ENCODE measurements at places on chromosomes 7 and 10.

- no peak for DNase-seq
Measured at GRCh38 chr7:471866-472639, 47.6 kb downstream of the PDGFA start.

GRCh38 chr10:48638739-48639527 is 34.1 kb upstream of the ARHGAP22 start:
- DNase-seq: no peak

DNA sequence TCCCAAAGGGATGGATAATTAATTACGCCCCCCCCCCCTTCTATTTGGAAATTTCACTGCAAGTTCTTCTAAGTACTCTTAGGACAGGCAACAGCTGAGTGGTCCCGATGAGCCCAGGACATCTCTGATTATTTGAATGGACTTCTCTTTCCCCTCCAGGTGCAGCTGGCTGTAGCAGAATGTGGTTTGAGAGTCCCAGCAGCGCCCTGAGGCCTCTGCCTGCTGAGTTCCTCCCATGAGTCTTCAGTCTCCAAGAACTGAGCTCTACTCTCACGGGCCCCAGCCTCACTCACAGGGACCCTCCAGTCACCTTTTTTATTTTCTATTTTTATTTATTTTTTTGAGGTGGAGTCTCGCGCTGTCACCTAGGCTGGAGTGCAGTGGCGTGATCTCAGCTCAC is 63.6 kb upstream of the SFMBT2 start:
- DNase-seq: no peak

DNA sequence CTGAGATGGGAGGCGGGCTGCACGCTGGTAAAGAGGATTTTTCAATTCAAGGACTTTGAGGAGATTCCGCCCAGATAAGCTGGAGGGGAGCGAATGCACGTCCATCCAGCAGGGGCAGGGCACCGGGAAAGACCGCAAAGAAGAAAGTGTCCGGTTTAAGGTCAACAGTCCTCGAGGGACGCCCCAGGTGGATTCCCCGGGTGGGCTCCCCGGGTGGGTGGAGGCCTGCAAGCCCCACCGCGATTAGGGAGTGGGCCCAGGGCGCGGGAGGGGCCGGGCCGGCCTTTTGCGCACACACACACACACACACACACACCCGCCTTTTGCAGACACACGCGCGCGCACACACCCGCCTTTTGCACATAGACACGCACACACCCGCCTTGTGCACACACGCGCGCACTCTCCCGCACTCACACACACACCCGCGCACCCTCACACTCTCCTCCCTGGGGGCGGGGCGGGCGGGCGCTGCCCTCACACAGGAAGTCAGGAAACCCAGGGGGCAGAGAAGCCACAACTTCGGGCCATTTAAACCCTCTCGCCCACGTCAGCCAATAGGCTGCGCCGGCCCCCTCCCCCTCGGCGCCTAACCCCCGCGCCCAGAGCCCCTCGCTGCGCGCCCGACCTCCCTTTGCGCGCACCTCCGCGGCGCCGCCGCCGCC is 615 bp downstream of the ARHGAP12 start:
- DNase-seq: peak; percentile 1

DNA sequence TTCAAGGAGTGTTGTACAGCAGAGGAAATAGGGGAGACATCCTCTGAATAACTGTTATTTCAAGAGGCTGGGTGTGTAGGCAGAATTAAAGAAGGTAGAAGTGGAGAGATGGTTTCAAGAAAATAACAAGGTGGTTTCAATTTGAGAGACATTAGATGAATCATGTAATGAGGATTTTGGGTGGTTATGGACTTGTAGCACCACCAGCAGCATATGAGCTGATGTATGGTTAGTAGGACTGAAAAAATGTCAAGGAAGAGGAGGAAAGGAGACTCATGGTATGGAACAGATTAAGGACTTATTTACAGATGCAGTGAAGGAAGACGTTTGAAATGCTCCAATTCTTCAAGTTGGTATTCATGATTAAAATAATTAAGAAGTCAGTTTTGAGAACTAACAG is 166.2 kb downstream of the EXOC4 start:
- DNase-seq: no peak

DNA sequence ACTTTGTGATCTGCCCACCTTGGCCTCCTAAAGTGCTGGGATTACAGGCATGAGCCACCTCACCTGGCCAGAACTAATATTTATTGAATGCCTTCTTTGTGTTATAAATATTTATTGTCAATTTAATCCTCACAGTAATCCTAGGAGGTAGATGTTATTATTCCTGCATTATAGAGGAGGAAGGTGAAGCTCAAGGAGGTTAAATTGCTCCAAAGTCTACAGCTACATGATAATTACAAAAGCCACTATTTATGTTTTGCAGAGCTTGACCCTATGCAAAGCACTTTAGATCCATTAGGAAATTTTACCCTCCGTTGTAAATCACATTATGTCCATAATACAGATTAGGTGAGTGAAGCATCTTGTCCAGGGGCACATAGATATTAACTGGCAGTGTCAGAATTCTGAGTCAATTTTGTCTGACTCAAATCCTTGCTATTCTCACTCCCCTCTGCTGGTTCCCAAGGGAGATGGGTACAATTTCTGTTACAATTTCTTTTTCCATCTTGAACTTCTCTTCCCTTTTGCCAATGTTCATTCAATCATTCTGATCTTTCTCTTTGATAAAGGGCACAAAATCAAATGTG is 25.7 kb upstream of the CDK14 start:
- DNase-seq: no peak

GRCh38 chr7:41861642-41862041 is 158.8 kb upstream of the INHBA start:
- no peak for DNase-seq

GRCh38 chr7:90155206-90155605 is 937 bp downstream of the STEAP1 start:
- DNase-seq: no peak

DNA sequence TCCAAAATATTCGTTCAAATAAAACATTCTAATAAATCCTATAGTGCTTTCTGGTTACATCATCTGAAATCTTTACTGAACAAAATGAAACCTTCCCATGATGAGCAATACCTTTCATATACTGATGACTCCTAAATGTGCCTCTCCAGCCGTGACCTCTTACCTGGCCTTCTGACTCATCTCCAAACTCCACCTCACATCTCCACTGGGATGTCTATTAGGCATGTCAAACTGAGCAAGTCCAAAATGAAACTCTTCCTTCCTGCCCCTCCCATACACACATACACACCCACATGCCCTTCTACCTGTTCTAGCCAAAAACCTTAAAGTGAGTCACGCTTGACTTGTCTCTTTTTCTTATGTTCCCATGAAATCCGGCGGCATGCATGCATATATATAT is 22.9 kb downstream of the GSAP start:
- DNase-seq: no peak

DNA sequence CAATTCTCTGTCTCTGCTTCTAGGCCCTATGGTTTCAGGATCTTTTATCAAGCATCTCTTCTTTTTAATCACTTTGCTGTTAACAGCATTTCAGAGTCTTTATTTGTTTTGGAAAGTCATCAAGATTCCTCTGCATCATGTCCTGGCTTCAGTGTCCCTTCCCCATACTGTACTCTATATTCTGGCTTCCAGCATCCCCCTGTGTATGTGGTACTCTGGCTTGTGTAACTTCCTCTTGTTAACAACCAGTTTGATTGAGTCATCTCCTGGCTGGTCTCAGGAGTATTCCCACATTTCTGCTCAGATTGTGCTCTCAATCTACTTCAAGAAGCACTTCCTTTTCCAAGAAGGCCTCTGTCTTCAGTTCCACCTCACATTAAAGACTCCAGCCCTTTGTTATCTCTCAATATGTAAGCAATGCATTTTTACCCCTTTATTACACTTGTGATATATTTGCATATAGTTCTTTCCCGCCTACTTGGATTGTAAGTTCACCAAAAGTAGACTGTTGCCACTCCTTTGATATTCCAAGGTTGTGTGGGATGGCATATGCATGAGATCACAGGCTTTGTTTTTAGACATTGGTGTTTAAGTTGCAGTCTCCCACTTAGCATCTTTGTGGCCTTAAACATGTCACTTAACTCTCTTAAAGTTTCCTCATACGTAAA is 15.1 kb upstream of the ATE1 start:
- DNase-seq: no peak

GRCh38 chr10:427761-428519 is 261.5 kb downstream of the DIP2C start:
- no peak for DNase-seq

DNA sequence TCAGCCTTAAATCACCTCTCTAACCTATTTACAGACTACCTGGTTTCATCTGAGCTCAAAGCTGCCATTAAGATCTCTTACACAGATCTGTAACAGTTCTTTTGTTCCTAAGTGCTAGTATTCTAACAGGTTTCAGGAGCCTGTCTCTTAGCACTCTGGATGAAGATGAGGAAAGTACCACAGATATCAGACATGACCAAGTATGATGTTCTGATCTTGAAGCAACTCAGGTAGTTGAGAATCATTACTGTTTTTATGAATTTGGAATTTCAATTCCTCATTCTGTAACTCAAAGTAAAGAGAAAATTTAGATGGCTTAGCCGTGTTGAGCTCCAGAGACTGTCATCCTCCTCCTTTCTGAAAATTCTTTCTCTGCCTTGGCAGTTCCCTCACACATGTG is 30.8 kb downstream of the CCDC186 start:
- DNase-seq: no peak

DNA sequence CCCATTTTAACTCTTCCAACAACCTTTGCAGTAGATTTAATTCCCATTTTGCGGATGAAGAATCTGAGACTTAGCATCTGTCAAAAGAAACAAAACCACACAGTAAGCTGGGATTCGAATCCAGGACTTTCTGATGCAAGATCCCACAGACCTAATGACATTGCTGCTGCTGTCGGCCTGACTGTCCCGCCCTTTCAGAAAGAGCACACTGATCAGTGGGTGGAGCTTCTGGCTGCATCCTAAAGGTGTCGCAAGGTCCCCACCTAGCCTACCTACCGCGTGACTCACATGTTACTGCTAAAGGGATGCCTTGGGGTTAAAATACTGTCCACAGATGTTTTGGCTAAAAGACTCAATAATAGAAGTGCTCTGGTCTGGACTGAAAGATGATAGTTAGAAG is 134.7 kb downstream of the EMX2 start:
- DNase-seq: no peak

DNA sequence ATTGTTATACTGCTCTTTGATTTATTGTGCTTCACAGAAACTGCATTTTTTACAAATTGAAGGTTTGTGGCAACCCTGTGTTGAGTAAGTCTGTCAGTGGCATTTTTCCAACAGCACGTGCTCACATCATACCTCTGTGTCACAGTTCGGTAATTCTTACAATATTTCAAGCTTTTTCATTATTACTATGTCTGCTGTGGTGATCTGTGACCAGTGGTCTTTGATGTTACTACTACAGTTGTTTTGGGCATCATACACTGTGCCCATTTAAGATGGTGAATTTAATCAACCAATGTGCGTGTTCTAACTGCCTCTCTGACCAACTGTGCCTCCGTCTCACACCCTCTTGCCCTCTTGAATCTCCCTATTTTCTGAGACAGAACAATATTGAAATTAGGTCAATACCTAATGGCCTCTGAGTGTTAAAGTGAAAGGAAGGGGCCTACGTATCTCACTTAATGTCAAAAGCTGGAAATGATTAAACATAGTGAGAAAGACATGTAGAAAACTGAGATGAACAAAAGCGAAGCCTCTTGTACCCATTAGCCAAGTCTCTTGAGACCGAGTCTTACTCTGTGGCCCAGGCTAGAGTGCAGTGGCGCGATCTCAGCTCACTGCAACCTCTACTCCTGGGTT is 20.2 kb upstream of the ASL start:
- no peak for DNase-seq

DNA sequence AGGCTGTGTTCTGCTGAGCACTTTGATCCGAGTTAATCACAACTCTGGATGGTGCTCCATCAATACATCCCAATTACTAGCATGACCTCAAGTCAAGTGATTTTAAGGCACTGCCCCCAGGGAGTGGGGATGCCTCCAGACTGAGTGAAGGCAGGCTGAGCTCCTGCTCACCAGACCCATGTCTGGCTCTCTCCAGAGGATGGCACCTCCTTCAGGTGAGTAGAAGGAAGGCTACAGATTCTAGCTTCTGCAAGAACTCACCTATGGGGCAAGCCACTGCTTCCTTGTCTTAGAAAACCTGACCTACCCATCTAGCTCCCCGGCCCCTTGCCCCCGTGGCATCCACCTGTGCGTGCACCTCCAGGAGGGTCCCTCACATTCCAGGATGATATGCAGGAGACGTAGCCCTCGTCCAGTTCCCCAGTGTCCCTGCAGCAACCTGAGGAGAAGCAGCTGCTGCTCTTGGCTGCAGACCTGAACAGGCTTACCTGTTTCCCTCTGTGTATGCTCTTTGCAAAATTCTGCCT is 390.3 kb downstream of the GRID1 start:
- DNase-seq: no peak

DNA sequence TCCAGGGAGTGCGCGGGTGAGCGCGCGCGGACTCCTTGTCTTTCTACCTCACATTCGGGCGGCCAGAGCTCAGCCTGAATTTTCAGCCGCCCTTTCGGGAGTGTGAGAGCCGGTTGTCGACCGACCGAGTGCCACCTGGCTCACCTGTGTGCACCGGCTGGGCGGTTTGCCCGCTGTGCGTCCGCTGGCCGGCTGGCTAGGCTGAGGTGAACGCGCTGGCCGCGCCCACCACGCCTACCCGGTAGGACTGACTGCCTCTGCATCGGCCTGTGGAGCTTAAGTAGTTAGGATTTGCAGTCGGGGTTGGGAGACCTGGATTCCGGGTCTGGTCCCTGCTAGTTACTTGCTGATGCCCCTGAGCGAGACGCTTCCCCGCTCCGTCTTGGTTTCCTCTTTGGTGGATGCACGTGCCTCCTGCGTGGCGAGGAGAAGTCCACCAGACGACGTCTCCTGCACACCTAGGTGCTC is 553 bp downstream of the TSPAN15 start:
- no peak for DNase-seq

DNA sequence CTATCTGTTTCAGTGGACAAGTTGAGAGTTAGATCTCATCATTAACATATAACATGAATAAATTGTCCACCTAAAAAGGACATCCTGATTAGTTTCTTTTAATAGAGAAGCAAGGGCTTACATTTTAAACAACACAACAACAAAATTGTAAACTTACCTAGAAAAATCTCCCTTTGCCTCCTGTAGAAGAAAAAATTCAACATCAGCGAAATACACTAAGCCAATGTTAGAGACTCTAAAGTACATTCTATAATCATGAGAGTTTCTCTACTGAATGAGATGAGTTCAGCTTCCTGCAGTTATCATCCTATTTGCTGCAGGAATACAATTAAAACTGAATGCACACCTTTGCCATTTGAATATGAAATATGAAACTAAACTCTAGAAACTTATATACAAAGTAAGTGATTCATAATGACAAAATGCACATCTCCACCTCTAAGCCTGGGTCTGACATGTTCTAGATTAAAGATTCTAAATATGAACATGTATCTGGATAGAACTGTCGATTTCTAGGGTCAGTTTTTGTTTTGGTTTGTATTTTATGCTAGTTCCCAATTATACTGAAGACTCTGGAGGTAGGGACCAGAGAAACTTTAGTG is 174.8 kb downstream of the PRPF18 start:
- no peak for DNase-seq

GRCh38 chr10:62054830-62055229 is 153.3 kb downstream of the ARID5B start:
- no peak for DNase-seq

Measured in NCI-H187 (cell line).